ENCODE measurements at places on chromosomes 6 and 20.
A peak's percentile ranks its signal among the peaks of the same experiment; 100 is the strongest.

GRCh38 chr6:106629859-106630163, 433 bp downstream of the QRSL1 start:
- no peak for DNase-seq

DNA sequence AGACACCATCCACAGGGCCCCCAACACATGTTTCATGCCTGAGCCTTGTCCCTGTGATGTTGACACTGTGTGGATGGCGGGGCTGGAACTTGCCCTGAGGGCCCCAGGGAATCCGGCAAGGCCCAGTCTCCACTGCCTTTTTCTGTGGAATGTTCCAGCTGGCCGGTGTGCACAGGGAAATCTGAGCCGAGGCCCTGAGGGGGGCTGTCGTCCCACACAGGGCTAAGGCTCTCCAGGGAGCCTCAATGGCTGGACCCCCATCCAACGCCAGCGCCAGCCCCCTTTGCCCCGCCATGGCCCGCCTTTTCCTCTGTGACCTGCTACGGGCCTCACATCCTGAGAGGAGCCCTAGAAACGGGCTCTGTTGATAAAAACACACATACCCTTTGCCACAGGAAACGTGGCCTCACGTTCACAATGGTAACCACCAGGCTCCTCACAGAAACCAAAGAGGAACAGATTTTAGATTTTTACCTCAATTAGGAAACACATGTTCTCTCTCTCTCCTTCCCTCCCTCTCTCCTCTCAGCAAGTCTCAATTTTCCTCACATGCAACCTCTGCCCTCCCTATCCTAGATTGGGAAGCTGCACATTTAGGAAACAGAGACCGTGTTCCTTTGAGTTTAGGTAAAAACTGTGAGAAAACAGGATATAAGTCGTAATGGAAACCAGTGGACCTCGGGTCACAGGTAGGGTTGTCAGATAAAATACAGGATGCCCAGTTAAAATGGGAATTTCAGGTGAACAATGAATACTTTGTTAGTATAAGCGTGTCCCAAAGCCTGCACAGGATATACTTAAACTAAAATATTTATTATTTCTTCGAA, 13.7 kb upstream of the ZNF831 start:
- DNase-seq = peak; percentile 49

- no peak for DNase-seq
Observed at GRCh38 chr20:11092151-11092550, 418.4 kb upstream of the JAG1 start.

DNA sequence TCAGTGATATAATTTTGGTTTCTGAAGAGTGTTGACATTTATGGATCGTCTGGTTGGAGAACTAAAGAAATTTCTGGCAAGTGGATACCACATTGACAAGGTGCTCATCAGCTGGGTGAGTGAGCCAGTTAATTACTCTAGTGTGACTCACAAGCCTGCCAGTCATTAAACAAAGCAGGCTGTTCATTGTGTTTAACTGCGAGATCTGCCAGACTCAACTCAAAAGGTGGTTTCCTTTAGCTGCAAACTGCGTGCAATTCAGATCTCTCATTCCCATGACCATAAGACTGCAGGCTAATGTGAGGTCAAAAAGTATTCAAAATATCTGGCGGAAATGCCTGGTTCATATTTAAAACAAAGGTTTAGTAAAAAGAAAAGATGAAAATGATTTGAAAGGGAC, 32.5 kb upstream of the IYD start:
- no peak for DNase-seq

DNA sequence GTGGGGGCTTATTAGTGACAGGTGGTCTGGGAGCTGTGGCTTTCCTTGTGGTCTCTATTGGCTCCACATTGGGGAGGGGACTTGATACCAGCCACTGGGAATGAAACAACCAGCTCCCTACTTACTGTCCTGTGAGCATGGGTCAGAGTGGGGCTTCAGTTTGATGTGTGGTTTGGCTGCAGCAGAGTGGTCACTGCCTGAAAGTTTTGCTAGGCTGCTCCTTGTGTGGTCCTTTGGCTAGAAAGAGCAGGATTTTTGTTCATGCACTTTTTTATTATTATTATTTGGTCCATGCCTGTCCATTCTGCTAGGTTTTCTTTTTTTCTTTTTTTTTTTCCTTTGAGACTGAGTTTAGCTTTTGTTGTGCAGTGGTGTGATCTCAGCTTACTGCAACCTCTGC, 7.5 kb upstream of the TMEM14B start:
- DNase-seq = no peak

DNA sequence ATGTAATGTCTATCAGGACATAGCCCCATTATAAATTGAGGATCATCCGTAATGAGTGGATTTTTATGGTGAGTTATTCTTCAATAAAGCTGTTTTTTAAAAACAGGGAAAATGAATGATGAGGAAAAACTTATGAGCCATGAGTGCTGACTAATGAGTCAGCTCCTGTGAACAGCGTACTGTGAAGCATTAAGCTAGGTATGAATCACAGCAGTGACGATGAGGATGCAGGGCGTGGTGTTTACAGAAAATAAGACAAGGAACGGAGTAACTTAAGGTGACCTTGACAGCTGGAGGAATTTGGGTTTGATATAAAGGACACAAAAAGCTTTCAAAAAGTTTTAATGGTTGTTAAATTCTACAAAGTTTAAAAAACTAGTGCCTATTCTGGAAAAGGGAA, 96.3 kb downstream of the FOXF2 start:
- no peak for DNase-seq

DNA sequence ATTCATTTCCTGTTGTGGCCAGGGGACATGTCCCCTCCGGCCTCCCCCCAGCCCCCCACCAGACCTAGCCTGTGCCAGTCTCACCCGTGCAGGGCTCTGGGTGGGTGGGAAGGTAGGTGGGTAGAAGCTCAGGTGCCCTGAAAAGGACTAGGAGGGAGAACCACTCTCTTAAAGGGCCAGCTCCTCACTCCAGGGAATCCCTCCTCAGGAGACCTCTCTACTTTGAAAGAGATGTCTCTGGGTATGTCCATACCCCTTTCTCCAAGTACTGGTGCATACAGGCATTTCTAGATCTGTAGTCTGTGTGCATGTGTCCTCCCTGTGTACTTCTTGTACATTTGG, 60.8 kb upstream of the EPB41L1 start:
- DNase-seq = no peak

- no peak for DNase-seq
Observed at GRCh38 chr6:53487080-53487479, 57.8 kb downstream of the GCLC start.

- DNase-seq = no peak
Observed at GRCh38 chr20:58407966-58408557, 19.0 kb downstream of the VAPB start.

- peak; percentile 24 for DNase-seq
Observed at GRCh38 chr20:1764136-1765033, 106.8 kb upstream of the SIRPG start.

DNA sequence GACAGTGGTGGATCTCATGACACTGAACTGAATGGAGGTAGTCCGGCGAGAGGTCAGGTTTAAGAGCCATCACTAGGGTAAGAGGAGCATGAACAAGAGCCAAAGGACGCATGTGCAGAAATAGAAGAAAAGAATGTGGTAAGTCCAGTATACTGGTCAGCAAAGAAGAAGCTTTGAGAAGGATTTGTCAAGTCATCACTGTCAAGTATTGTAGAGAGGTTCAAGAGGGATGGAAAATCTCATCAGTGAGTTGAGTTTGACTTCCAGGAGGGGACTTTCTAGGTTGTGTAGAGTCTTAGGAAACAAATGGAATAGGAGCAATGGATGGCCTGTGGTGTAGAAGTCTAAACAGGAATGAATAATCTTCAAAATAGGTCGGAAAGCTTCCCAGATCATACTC, 161.8 kb downstream of the BTBD3 start:
- no peak for DNase-seq

DNA sequence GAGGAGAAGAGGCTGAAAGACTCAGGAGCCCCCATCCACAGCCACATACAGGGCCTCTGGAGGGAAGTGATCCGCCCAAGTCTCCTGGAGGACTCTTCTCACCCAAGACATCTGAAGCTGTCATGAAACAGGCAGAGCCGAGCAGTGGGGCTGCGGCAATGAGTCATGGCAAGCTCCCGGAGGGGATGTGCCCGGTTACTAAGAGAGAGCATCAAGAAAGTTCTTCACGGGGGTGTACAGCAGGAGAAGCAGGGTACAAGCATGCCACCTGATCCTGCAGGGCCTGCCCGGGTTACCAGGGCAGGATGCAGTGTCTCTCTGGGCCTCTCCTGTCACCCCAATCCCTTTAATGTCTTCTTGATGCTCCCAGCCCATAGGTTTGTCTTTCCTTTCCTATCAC, 21.1 kb downstream of the TRIM26 start:
- DNase-seq = no peak

DNA sequence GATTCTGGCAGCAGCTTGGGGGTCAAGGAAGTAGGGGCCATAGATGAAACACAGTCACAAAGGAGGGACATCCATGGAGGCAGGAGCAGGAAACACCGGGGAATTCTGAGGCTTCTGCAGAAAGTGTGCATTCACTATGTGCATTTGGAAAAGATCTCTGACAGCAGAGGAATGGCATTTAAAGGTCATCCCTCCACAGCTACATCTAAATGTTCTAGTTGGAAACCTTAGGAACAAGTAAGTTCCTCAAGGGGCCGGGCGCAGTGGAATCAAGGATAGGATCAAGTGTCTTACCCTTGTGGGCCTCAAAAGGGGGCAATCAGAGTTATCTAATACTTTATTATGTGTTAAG, 8.8 kb downstream of the C6orf136 start:
- no peak for DNase-seq

- DNase-seq = no peak
Observed at GRCh38 chr20:2156224-2156623, 54.6 kb downstream of the STK35 start.

DNA sequence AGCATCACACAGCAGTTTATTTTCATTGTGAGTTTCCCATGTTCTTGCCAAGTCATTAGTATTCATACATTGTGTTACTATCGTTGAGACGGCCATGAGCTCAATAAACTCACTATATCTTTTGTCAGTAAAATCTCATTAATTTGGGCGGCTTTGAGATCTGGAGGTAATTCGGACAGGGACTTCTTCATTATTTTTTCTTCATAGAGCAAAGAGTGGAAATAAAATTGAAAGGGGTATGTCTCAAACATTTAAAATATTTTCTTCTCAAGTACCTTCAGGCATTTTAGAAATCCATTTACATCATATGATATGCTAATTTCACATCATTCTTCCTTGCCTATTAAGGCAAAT, 14.6 kb downstream of the NOX3 start:
- no peak for DNase-seq

GRCh38 chr6:159193923-159194322, 24.7 kb downstream of the FNDC1 start:
- no peak for DNase-seq

GRCh38 chr20:43462660-43463526, 5.2 kb downstream of the SRSF6 start:
- DNase-seq = no peak

- no peak for DNase-seq
Observed at GRCh38 chr20:57491373-57491772, 33.6 kb downstream of the CTCFL start.

DNA sequence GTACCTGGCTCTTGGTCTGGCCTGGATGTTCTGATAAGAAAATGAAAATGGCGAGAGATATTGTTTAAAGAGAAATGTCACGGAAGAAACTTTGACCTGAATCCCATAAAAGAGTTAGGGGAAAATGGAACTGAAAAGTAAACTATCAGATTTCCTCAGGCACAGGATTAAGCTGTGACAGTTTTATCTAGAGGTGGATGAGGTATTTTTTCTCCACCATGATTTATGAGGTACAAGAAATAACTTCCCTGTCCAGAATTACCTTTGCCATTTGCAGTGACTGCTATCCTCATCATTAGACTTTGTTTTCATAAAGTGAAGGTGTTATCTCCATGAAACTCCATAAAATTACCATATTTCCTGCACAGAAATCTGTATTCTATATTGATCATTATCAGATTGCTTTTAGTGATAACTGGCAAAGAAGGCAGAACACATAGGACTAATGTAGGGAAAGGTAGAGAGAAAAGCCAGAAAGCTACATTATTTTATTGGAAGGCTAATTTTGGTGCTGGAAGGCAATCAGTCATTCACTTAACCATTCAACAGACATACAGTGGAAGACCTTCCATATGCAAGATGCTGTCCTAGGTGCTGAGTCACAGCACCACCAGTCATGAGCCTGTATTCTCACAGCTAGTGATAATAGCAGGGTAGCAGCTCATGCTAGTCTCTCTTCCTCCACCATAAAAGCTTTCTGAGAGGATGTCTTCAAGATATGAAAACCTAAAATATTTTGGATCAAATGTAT, 427.3 kb upstream of the CITED2 start:
- no peak for DNase-seq

DNA sequence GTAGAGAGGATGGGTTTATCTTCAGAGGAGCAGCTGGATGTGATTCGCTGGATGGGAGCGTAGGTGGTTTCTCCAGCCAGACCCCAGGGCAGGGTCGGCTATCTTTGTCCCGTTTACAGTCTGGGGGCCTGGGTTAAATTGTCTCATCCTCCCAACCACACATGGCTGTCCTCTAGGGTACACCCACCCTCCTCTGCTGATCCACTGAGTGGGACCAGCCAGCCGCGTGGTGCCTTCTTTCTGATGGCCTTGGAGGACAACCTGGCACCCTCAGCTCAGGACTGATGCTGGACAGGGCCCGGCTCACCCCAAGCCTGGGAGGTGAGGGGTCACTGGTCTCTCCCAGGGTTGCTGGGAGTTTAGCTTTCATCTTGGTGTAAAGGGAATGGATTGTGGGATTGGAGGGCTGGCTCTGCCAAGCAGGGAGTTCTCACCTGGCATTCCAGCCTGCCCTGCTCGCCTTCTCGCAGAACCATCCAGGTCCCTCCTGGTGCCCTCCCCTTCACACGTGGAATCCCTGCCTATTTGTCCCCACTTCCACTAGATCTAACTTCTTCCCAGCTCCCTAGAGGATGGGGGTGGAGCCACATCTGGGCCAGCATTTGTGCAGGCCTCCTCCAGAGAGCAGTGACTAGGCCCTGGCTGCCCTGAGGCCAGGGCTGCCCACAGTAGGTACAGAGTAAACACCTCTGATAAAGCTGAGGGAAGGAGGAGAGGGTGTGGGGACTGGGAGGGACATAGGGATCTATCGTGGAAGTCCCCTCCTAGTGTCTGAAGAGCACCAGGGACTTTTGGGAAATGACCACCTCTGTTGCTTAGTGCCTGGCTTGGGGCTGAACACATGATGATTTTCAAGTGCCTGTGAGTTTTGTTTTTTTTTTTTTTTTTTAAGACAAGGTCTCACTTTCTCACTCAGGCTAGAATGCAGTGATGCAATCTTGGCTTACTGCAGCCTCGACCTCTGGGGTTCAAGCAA, 1.6 kb downstream of the ITPR3 start:
- DNase-seq = no peak

GRCh38 chr6:140660295-140660694, 1285.8 kb upstream of the CITED2 start:
- no peak for DNase-seq

DNA sequence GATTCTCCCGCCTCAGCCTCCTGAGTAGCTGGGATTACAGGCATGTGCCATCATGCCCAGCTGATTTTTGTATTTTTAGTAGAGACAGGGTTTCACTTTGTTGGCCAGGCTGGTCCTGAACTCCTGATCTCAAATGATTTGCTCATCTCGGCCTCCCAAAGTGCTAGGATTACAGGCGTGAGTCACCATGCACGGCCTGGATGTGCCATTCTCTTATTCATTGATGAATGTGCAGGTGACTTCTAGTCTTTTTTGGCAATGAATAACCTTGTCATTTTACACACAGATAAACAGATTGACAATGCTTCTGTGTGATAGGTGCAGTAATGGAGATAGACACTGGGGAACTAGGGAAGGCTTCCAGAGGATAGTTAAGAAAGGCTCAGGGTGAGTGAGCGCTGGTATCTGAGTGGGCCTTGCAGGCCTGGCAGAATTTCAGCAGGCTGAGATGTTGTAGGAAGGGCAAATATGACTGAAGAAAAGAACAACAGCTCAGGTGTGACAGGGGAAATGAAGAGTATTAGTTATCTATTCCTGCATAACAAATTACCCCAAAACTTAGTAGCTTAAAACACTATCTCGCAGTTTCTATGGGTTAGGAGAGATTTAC, 23.3 kb downstream of the PPARD start:
- DNase-seq = no peak
